ENCODE measurements at places on chromosomes 3 and 15.

DNA sequence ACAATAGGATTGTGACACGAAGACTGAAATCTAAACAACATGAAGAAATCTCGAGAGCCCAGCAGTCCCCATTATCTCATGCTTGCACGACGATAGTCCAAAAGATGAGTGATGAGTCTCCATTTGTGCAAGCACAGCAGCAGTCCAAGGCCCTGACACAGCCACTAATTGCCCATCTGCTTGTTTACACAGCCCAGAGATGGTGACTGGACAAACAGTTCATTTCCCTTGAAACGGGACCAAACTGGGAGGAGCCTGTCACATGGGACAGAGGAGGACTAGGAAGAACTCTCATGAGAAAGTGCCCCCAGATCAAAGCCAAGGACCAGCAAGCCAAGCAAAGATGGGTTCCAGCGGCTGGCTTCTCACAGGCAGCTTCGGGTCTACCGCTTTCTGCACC is 121.0 kb downstream of the GREM1 start:
- peak; percentile 84 for DNase-seq

DNA sequence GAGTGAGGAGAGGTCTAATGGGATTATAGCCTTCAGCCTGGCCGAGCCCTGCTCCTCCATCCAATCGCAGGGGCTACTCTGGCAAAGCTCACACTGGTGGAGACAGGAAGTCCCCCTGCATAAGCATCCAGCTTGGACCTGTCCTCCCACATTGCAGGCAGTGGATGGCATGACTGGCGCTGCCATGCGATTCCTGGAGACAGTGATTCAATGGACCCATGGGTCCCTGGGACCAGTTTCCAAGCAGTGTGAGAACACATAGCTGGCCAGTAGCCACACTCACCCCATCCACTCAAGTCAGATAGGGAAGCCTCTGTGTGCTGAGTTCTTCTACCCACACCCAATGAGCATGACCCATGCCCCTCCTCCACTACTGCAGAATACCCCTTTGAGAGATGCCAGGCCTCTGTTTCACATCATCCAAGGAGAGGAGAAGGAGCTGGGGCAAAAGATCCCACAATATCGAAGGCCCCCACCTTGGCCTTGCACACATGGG is 18.1 kb upstream of the POC1A start:
- DNase-seq = peak; percentile 35

DNA sequence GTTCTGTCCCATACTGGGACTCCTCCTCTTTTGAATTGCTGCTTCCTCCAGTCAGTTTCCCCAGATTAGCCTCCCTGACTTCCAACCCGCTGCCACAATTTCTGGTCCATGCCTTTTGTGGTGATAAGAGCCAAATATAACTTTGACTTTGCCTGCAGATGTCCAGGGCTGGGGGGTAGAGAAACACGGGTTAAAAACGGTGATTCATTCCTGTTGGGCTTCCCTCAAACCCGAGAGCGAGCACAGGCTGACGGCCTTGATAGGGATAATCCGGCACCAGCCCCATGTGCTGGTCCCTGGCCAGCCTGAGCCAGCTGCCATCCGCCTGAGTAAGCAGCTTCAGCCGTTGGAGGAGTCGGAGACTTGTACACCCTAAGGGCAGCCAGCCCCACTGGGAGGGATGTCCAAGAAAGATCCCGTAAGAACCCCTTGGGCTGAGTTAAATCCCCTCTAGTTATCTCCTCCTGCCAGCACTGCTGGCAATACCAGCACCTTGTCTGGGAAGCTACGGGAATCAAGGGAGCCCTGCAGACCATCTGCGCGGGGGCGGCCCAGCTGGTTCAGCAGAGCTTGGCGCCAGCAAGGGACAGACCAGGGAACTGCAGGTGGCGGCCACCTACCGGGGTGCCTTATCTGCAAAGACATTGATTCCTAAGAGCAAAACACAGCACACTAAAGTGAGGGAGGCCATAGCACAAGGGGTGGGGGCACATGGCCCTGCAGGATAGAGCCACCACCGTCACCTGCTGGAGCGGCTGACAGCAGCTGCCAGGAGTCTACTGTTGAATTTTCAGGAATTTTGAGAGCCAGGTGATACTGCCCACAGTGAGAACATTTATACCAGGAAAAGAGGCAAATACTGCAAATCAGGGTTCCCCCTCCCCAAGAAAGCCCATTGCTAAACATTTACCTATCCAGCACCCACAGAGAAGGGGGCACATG is 18.1 kb downstream of the CSPG4 start:
- DNase-seq = peak; percentile 75

DNA sequence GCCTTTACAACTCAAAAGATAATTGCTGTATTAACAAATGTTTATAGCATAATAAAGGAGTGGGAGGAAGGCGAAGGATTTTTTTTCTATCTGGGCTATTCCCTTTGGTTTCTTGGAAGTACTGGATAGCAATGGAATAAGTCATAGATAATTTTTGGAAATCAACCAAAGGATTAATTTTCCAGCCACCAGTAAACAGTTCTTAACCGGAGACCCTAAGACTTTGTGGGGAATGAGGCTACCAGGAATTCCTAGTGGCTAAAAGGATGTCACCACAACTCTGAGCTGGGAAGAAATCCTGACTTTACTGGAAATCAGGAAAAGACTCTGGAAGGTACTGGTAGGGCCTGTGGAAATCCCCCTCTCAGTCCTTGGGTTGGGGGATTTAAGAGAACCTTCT is 138.4 kb upstream of the RARB start:
- DNase-seq = no peak

GRCh38 chr15:25830844-25831451 is 32.2 kb downstream of the ATP10A start:
- DNase-seq = no peak

- no peak for DNase-seq
Observed at GRCh38 chr3:32817257-32817557, 590 bp upstream of the TRIM71 start.

DNA sequence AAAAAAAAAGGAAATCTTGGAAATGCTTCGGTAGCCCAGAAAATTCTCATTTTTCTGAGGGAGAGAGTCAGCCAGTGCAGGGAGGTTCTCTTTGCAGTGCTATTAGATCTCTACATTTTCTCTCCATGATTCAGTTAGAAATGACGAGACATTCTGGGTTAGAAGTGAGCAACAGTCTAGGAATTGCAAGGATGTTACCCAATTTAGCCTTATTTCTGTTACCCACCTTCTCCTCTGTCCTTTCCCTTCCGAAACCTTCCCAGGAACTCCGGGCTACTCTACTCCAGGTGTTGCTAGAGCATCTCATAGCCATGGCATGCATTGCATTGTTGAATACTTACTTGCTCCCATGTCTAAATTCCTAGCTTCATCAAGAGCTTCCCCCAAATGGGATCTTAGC is 106.8 kb downstream of the EDEM1 start:
- DNase-seq = no peak

- DNase-seq = no peak
Observed at GRCh38 chr3:166223120-166223519, 385.9 kb upstream of the BCHE start.

GRCh38 chr15:35506272-35506870 is 39.6 kb downstream of the DPH6 start:
- DNase-seq = no peak

DNA sequence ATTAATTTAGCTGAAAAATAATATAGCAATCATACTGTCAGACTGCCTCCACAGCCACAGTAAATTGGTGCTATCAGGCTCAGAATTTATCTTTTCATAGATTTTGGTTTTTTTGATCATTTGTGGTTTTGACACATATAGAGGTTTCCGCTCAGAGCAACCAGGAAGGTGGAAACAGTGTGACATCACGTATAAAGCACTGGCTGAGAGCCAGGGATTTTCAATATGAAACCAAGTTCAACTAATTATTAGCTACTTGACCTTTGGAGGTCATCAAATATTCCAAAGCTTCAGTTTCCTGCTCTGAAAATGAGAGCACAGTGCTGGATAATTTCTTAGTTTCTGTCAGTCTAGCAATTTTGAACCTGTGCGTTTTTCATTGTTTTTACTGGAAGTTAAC is 433.8 kb upstream of the SUCLG2 start:
- no peak for DNase-seq

GRCh38 chr3:51099794-51100535 is 285.1 kb upstream of the MANF start:
- no peak for DNase-seq
